Psoas muscle (tissue), 8 donors: ENCODE measurements at places on chromosomes 12 and 14. TPM values are rescaled to one million over a fixed set of nuclear protein-coding genes. Genes with fewer than 3 reads are reported as not detected.

GRCh38 chr12:120496413-120497340, 764 bp downstream of the DYNLL1 start:
- peaks cover 41% of the 10 kb centered on the region for H3K36me3 ChIP-seq
- peaks cover 21% of the 10 kb centered on the region for H3K4me1 ChIP-seq
- H3K27me3 ChIP-seq, result no peaks in the 10 kb centered on the region
- H3K27ac ChIP-seq, result peak overlapping the region; percentile 80
- peak overlapping the region; percentile 99 for H3K4me3 ChIP-seq
- peak; percentile 83 for DNase-seq

- H3K27ac ChIP-seq, result no peak overlapping the region
- H3K4me1 ChIP-seq, result no peaks in the 10 kb centered on the region
Measured at GRCh38 chr14:44613061-44613712, 106.1 kb upstream of the FSCB start.

DNA sequence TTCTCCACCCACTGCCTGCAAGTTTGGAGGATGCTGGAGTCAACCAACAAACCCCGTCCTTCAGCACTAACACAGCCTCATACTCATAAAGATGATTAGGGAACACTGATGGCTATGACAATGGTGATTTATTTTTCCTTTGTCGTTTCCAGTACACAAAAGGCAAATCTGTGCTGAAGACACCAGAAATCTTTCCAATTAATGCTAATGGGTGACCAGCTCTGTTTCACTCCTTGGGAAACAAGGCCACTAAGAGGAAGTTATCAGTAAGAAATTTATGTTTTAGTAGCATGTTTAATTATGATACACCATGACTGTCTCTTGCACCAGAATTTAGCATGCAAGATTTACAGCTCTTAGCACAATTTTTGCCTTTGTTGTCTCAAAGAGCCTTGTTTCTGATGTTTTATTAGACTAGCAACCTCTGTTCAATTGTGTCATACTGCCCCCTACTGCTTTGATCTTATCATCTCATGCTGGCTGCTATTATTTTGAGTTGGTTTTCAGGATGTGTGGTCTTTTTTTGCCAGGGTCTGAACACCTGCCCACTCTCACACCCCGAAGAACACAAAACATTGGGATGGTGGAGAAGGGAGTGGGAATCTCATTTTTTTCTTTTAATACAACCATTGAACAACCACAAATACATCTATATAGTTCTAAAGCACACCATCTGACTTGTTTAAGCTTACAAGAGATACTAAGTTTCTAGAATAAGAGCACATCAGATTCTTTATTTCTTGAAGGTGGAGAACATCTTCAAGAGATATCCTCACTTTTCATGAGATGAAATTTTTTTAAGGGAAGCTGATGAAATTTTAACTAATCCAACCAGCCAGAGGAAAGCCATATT, 160.9 kb downstream of the SPTSSA start:
- no peaks in the 10 kb centered on the region for H3K4me1 ChIP-seq
- no peak for DNase-seq
- no peak overlapping the region for H3K4me3 ChIP-seq
- no peak overlapping the region for H3K27ac ChIP-seq

GRCh38 chr12:40049268-40049667, 56.6 kb downstream of the SLC2A13 start:
- H3K4me1 ChIP-seq, result no peaks in the 10 kb centered on the region
- H3K36me3 ChIP-seq, result no peaks in the 10 kb centered on the region
- DNase-seq, result no peak
- H3K4me3 ChIP-seq, result no peak overlapping the region

- H3K27me3 ChIP-seq, result peaks cover 46% of the 10 kb centered on the region
- H3K27ac ChIP-seq, result no peak overlapping the region
- no peaks in the 10 kb centered on the region for H3K36me3 ChIP-seq
- H3K4me1 ChIP-seq, result no peaks in the 10 kb centered on the region
- DNase-seq, result no peak
- H3K4me3 ChIP-seq, result no peak overlapping the region
Measured at GRCh38 chr12:132446633-132447326, 43.2 kb upstream of the FBRSL1 start.

DNA sequence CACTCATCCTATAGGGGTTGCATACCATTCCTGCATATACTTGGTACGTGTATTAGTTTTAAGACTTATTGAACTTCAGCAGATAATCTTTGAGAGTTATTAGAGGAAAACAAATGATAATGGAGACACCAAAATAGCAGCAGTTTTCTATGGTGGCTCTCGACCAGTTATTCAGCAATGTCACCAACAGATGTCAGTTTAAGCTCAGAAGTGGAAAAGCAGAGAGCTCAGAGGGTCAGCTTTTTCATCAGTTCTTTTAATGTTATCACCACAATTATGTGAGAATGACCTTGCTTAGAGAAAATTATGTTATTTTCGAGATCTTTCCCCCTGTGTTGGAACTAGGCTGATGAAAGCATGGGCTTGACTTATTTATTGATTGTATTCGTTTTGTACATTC, 32.0 kb downstream of the PTPN11 start:
- H3K27me3 ChIP-seq, result no peaks in the 10 kb centered on the region
- H3K27ac ChIP-seq, result no peak overlapping the region

- H3K27ac ChIP-seq, result peak overlapping the region; percentile 53
- DNase-seq, result no peak
- no peaks in the 10 kb centered on the region for H3K36me3 ChIP-seq
- H3K4me1 ChIP-seq, result peaks cover 10% of the 10 kb centered on the region
Measured at GRCh38 chr14:67999705-68000384, 180.3 kb downstream of the RAD51B start.

DNA sequence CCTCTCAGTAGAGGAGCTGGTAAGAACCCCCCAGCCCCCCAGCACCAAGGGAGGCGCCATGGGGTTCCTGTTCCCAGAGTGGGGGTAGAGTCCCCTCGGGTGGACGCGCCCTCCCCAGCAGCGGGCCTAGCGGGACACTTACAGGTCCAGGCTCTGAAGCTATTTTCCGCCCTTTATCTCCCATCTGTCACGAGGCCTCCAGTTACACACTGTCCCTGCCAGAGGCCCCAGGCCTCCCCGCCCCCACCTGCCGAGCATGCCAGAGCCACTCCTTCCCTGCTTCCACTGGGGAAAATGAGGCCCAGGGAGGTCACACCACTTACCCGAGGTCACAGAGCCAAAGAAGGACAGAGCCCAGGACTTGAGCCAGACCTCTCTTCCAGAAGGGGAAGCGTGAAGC, 3.1 kb downstream of the C14orf180 start:
- H3K27me3 ChIP-seq, result no peaks in the 10 kb centered on the region
- H3K27ac ChIP-seq, result no peak overlapping the region
- H3K36me3 ChIP-seq, result no peaks in the 10 kb centered on the region

GRCh38 chr12:113190761-113191160, 5.2 kb downstream of the RITA1 start:
- peaks cover 27% of the 10 kb centered on the region for H3K36me3 ChIP-seq
- H3K27me3 ChIP-seq, result no peaks in the 10 kb centered on the region
- H3K4me1 ChIP-seq, result peaks cover 22% of the 10 kb centered on the region
- no peak overlapping the region for H3K4me3 ChIP-seq
- DNase-seq, result no peak

DNA sequence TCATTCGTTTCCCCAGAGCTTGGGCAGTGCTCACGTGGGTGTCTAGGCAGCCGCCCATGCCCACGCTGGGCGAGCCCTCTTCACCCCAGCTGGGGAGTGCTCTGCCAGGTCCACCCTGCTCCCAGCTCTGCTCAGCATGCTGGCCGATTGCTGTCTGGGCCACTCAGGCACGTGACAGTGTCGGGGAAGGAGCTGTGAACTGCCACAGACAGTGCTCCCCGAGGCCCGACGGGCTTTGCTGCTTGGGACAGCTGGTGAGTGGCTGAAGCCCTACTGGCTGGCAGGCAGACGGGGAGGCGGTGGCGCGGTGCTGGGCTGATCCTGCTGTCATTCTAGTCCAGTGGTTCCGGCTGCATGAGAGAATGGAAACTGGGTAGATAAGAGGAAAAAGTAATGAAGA, 15.8 kb downstream of the NOC4L start:
- H3K36me3 ChIP-seq, result no peaks in the 10 kb centered on the region
- H3K4me3 ChIP-seq, result no peak overlapping the region
- peak; percentile 27 for DNase-seq
- no peak overlapping the region for H3K27ac ChIP-seq
- H3K27me3 ChIP-seq, result no peaks in the 10 kb centered on the region

- no peak for DNase-seq
- H3K27ac ChIP-seq, result no peak overlapping the region
- H3K27me3 ChIP-seq, result no peaks in the 10 kb centered on the region
- peaks cover 4% of the 10 kb centered on the region for H3K4me1 ChIP-seq
- no peaks in the 10 kb centered on the region for H3K36me3 ChIP-seq
Measured at GRCh38 chr12:132527883-132528264, 37.9 kb downstream of the FBRSL1 start.

DNA sequence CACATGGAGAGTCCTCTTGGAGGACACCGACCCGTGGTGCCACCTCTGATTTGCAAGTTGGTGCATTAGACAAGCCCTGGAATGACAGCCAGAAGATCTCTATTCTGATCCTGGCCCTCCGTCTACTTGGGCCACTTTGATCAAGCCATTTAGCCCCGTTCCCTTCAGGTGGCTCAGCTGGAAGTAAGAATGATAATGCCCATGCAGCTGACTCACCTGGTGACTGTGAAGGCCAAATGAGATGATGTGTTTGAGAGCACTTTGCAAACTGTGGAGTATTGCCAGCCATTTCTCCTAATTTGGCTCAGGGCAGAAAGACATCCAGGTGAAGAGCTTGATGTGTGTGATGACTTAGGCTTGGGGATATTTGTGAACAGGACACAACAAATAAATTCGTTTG, 165.9 kb downstream of the ETV6 start:
- no peak for DNase-seq
- no peak overlapping the region for H3K27ac ChIP-seq
- peaks cover 28% of the 10 kb centered on the region for H3K4me1 ChIP-seq
- no peaks in the 10 kb centered on the region for H3K36me3 ChIP-seq

DNA sequence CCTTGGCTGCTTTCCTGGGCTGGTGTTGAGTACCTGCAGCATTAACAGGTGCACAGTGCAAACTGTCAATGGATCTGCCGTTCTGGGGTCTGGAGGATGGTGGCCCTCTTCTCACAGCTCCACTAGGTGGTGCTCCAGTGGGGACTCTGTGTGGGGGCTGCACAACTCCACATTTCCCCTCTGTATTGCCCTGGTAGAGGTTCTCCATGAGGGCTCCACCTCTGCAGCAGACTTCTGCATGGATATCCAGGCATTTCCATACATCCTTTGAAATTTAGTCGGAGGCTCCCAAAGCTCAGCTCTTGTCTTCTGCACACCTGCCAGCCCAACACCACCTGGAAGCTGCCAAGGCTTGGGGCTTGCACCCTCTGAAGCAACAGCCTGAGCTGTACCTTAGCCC, 198.6 kb downstream of the GXYLT1 start:
- no peaks in the 10 kb centered on the region for H3K36me3 ChIP-seq
- H3K4me1 ChIP-seq, result no peaks in the 10 kb centered on the region
- no peaks in the 10 kb centered on the region for H3K27me3 ChIP-seq
- H3K27ac ChIP-seq, result no peak overlapping the region
- DNase-seq, result no peak
- H3K4me3 ChIP-seq, result no peak overlapping the region

DNA sequence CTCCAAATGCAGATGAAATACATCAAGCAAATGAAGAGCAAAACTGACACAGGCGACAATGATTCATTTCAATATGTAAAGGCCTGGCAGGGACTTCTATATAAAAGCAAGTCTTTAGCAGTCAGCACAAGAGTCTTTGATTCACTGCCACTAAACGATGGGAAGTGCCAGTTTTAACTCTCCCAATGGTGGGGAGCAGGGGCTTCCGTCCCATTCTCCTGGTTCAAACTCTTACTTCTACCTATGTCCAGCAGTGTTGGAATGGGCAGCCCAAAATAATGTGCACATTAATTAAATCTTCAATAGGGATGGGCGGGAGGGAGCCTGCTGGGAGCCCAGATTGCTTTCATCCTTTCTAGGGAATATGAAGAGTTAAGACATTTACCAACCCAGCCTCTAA, 97.5 kb upstream of the MDM1 start:
- no peaks in the 10 kb centered on the region for H3K36me3 ChIP-seq
- H3K4me3 ChIP-seq, result no peak overlapping the region
- no peaks in the 10 kb centered on the region for H3K27me3 ChIP-seq
- no peak overlapping the region for H3K27ac ChIP-seq
- peaks cover 9% of the 10 kb centered on the region for H3K4me1 ChIP-seq
- DNase-seq, result no peak

DNA sequence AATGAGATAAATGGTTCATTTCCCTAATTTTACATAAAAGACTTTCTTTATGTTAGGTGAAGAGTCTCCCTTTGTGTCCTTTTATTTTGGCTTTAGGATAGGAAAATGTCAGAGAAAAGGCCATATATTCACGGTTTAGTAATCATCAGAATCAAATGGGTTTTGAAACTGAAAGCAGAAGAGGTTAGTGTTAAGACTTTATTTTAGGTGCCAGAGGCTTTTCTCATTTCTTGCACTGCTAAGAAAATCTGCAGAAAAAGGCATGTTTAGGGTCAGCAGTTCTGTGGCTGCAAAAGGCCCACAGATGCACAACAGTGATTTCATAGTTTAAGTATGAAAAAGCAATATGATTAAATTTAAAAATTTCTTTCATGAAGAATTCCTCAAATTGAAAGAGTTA, 80.4 kb upstream of the SINHCAF start:
- no peak for DNase-seq
- no peak overlapping the region for H3K27ac ChIP-seq
- H3K4me1 ChIP-seq, result peaks cover 7% of the 10 kb centered on the region
- no peaks in the 10 kb centered on the region for H3K27me3 ChIP-seq
- no peak overlapping the region for H3K4me3 ChIP-seq
- H3K36me3 ChIP-seq, result peaks cover 30% of the 10 kb centered on the region

DNA sequence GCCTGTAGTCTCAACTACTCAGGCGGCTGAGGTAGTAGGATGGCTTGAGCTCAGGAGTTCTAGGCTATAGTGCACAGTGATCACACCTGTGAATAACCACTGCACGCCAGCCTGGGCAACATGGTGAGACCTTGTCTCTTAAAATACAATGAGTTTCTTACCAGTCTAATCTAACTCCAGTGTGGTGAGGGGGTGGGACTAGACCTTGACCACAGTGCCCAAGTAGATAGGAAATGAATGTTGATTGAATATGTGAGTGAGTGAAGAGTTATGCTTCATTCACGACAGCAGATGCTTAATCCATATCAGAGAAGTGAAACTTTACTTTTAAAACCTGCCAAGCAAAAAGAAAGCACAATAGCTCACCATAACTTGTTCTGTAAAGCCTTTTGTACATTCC, 11.2 kb upstream of the AK7 start:
- H3K4me3 ChIP-seq, result no peak overlapping the region
- H3K4me1 ChIP-seq, result no peaks in the 10 kb centered on the region
- peaks cover 26% of the 10 kb centered on the region for H3K36me3 ChIP-seq
- no peak overlapping the region for H3K27ac ChIP-seq
- H3K27me3 ChIP-seq, result no peaks in the 10 kb centered on the region

- H3K4me3 ChIP-seq, result no peak overlapping the region
- peaks cover 60% of the 10 kb centered on the region for H3K4me1 ChIP-seq
- no peaks in the 10 kb centered on the region for H3K27me3 ChIP-seq
- no peak overlapping the region for H3K27ac ChIP-seq
Measured at GRCh38 chr12:69243099-69244084, 4.0 kb downstream of the CPSF6 start.

RASAL1 gene
- 0.89 TPM for total RNA-seq

FMNL3 gene
- total RNA-seq, result 11.3 TPM

SLC25A21 gene
- total RNA-seq, result 0.13 TPM

RIPK3 gene
- total RNA-seq, result 1.2 TPM

BHLHE41 gene
- 41.5 TPM for total RNA-seq

PRH1 gene
- total RNA-seq, result 5.6 TPM

ACTR10 gene
- total RNA-seq, result 50.8 TPM

RAB15 gene
- total RNA-seq, result 23.3 TPM

TROAP gene
- total RNA-seq, result not detected
